Mesothelial cell of epicardium (in vitro differentiated cells): ENCODE measurements at places on chromosomes 16 and 17.

DNA sequence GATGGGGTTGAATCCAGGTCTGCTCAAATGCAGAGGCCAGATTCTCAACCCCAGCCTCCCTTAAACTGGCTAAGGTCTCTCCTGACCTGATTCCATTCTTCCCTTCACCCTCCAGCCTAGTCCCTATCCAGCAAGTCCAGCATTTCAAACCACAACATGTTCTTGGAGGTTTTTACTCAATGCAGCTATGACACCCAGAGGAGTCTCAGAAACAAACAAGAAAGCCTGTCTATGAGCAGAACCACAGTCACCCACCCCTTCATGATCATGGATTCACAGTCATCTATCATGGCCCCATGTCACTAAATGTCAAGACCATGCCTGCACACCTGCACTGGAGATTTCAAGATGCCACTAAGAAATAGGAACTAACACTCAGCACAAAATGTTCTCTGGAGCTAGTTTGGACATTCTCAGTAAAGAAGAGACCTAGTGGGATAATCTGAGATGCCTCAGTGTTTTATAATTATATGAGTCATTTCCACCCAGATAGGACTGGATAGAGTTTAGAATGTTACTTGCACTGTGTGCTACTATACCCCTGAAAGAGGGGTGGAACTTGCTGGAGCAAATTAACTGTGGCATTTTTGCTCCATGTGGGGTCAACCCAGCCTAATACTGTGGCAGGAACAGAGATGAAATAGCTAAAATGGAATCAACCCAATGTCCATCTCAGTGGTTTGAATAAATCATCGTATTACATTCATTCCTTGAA, 9.5 kb upstream of the METTL22 start:
- DNase-seq = no peak

- DNase-seq = no peak
Measured at GRCh38 chr16:25192096-25192495, 24.7 kb upstream of the AQP8 start.

DNA sequence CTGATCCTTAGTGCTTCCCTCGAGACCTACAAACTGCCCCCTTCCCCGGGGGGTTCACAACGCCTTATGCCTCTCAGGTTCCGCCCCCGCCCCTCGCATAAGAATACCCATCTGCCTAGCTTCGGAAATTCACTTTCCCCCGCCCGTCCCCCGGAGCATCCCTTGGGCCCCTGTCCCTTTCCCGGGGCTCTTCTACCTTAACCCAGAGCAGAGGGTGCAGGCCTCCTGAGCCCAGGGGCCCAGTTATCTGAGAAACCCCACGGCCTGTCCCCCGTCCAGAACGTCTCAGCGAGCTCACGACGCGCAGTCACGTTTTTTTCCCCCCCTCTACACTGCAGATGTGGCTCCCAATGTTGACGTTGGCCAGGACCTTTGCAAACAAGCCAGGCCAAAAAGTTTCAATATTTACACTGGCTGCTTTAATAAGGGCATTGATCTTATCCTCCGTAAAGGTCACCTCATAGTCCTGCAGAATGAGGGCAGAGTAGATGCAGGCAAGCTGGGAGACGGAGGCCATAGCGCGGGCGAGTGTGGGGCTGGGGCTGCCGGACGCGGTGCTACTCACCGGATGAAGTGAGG, 1.4 kb upstream of the NBR1 start:
- DNase-seq = no peak

- no peak for DNase-seq
Measured at GRCh38 chr17:73759324-73759723, 115.1 kb upstream of the SDK2 start.

- DNase-seq = no peak
Measured at GRCh38 chr17:28612936-28613872, 781 bp downstream of the RSKR start.

GRCh38 chr17:28549236-28550132, 2.9 kb downstream of the UNC119 start:
- DNase-seq = no peak

DNA sequence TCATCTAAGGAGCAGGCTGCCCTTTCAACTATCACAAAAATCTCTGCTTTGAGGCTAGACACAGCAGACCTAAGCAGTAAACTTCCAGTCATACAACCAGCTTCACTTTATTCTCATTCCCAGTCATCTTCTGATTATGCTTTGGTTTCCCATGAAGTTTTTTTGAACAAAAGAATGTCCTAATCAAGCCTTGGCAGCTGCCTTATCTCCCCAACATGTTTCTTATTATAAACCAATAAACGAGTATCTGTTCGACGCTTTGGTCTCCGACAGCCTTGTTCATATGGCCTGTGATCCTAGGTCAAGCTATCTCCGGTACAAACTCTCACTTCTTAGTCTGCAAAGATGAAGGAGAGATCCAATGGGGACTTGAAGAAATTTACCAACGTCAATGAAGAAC, 47.4 kb upstream of the CDYL2 start:
- DNase-seq = no peak

DNA sequence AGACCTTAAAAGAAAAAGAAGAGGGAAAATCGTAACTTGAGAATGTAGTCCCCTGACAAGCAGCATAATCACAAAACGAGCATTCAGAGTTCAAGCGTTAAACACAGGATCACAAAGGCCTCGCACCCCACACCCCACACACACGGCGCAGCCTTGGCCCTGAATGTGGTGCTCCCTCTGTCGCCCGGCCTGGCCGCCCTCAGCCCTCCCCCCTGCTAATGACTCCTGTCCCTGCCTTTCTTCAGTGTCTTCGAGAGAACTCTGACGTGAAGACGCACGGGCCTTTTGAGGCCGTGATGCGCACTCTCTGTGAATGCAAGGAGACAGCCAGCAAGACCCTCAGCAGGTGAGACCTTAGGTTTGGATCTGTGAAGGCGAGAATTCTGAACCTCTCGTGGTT, 47.5 kb upstream of the ENDOV start:
- no peak for DNase-seq
